ENCODE measurements at places on chromosomes 16 and 17.

DNA sequence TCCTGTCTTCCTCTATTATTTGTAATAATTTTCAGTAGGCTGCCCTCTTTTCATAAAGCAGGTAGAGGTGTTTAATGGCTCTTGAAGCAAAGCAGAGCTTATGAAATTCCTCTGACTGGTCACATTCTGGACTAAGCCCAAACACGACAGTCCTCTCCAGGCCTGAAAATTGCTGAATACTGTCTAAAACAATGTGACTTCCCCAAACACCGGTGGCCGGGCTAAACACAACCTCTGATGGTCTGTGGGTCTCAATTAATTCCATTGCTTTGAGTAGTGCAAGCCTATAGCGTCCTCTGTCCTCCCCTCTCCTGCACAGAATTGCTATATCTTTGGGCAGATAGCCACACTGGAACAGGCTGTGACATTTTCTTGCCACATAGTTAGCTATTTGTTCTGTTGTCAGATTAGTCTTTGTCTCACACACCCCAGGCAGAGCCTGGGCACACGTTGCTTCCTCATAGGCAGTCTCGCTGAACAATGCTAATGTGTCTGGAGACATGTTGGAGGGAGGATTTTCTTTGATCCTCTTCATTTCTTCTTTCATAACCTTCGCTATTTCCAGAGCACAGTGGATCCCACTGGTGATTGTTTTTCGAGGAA is 10.8 kb upstream of the SLFN12L start:
- DNase-seq: no peak

GRCh38 chr16:31404353-31405064 is 11.4 kb downstream of the ITGAD start:
- no peak for DNase-seq

GRCh38 chr17:13643180-13643579 is 41.5 kb upstream of the HS3ST3A1 start:
- no peak for DNase-seq

DNA sequence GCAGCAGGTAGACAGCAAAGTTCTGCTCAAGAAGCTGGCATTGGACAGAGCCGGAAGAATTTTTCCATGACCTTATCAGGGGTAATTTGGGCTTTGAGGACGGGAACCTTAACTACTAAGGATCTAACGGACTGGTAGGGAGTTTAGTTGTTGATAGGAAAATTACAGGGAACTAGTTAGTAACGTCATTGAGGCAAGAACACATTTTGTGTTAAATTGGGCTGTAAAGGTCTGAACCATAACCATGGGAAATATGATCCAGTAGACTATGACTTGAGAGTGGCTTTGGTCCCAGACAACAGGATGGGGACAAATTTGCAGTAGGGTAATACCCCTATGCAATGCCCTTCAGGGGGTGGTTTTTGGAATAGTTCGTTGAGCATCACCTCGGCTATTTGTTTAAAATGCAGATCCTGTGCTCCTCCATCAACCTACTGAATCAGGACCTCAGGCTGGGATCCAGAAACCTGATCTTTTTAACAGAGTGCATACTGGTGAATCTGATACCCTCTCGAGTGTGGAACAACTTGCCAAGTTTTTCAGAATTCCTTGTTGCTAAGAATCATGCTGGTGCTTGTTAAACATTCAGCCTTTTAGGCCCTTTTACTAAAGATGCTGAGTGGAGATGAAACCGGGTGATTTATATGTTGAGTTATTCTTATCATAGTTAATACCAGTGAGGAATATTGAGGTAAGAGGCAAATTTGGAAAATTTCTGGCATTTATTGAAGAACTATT is 255.1 kb downstream of the MAP2K6 start:
- DNase-seq: no peak

DNA sequence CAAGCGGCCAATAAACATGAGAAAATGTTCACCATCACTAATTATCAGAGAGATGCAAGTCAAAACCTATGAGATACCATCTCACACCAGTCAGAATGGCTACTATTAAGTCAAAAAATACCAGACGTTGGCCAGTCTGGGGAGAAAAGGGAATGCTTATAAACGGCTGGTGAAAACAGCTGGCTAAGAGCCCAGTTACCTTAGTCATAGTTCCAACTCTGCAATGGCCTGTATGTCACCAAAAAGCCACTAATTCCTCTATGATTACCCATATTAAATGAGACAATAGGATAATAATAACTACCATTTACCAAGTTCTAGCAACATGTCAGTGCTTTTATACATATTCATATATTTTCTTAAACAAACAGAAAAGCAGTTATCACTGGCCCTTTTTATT is 42.9 kb upstream of the CDRT4 start:
- DNase-seq: no peak

- DNase-seq: no peak
Observed at GRCh38 chr17:68378268-68379176, 78.8 kb downstream of the WIPI1 start.

DNA sequence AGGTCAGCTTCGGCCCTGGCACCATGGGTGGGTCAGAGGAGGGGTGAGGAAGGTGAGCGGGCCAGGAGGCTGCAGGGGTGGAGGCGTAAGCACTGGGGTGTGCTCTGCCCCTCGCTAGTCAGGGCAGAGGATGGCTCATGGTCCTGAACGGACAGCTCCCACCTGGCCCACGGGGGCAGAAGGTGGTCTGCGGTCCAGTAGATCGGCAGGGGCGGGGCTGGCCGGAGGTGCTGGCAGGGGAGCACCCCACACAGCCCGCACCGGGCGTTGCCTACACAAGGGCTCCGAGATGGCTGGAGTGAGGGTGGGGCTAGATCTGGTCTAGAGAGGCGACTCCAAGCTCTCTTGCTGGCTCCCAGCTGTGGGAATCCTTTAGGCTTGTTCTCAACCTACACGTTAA is 8.2 kb downstream of the NPTX1 start:
- DNase-seq: no peak

DNA sequence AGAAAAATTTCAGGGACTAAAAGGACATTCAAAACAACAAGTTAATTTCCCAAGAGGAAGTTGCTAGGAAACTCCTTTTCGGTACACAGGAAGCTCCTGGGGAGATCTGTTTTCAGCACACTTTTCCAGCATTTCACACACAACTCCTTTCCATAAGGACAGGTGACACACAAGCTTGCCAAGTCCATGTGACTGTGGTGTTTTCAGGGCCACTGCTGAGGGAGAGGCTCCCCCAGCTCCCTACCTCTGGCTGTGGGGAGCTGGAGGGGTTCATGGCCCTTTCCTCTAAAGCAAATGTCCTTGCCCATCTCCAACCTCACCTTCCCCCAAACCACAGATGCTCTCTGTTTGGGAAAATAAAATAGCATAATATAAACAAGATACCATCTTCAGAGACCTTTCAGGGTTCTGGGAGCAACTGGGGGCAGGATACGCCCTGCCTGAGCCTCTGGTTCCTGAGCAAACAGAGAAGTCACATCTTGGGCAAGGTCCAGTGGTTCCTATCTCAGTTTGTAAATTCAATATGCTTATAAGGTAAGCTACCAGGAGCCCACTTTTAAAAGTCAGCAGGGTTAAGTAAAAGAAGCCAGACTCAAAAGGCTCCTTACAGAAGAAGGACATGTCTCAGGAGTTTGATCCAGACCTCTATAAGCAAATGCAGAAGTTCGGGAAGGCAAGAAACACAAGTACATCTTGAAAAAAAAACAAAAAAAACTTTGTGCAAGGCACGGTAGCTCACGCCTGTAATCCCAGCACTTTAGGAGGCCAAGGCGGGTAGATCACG is 3.0 kb downstream of the PDZD9 start:
- no peak for DNase-seq

- no peak for DNase-seq
Observed at GRCh38 chr17:12911239-12911638, 106.6 kb downstream of the ELAC2 start.

DNA sequence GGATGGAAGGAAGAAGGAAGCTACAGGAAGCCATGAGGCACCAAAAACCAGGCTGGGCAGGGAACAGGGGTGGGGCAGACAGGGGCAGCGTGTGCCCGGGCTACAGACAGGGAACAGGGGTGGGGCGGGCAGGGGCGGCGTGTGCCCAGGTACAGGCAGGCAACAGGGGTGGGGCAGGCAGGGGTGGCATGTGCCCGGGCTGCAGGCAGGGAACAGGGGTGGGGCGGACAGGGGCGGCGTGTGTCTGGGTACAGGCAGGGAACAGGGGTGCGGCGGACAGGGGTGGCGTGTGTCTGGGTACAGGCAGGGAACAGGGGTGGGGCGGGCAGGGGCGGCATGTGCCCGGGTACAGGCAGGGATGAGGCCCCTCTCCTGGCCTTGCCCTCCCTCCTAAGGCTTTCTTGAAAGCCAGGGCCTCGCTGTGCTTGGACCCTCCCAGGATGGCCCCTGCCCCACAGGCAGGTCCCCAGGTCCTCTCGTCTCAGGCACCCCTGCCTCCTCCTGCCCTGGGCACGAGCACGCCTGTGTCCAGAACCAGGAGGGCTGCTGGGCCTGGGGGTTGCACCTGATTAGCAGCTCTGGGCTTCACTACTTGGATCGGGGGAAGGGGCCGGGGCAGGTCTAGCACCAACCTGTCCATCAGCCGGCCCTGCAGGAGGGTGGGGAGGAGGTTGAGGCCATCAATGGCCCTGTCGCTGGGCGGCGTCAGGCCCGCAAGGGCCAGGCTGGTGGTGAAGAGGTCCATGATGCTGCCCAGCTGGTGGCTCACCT is 14.5 kb upstream of the APRT start:
- DNase-seq: no peak

GRCh38 chr17:81039854-81040758 is 5.2 kb downstream of the BAIAP2 start:
- DNase-seq: no peak

GRCh38 chr16:69703638-69704037 is 22.7 kb downstream of the NQO1 start:
- no peak for DNase-seq

GRCh38 chr16:57029161-57030160 is 40.1 kb downstream of the NLRC5 start:
- DNase-seq: peak; percentile 43

DNA sequence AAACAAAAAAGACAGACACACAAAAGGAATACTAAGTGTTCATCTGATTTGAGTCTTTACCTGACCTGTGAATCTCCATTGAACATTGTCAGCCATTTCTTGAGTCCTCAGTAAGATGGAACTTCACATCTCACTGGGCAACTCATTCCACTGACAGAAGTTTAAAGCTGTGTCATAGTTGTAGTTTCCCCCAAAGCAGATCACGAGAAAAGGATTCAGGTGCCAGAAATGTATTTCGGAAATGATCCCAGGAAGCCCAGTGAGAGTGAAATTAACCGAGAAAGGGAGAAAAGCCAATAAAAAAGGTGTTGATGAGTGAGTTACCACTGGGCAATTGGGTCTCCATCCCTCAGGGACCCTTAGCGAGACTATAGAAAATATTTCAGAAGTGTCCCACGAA is 6.5 kb downstream of the CHD9 start:
- DNase-seq: no peak

DNA sequence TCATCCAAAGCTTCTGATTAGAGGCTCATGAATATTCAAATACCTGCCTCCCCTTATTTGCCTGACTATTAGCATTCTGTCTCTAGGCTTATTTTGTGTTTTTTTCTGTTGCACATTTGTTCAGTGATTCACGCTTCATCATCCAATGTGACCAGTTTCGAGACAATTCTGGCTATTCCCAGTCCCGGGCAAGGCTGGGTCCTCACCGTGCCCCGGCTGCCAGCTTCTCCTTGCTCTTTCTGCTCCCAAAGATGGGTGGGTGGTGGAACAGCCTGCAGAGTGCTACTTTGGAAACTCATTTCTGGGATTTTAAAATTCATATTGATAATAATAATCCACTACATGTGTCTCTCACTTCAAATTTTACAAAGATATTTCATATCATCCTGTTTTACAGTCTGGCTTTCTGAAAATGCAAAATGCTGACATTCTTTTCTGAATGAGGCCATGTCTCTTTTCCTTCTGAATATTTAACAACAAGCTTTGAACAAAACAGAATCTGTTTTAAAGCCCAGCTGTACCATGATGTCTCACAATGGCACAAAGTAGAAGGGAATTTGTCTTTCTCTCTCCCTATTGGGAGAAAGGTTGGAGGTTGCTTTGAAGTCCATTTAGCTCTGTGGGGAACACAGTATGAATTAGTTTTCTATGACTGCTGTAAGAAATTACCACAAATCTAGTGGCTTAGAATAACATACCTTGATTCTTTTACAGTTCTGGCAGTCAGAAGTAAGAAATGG is 116.9 kb upstream of the CDH13 start:
- DNase-seq: no peak

DNA sequence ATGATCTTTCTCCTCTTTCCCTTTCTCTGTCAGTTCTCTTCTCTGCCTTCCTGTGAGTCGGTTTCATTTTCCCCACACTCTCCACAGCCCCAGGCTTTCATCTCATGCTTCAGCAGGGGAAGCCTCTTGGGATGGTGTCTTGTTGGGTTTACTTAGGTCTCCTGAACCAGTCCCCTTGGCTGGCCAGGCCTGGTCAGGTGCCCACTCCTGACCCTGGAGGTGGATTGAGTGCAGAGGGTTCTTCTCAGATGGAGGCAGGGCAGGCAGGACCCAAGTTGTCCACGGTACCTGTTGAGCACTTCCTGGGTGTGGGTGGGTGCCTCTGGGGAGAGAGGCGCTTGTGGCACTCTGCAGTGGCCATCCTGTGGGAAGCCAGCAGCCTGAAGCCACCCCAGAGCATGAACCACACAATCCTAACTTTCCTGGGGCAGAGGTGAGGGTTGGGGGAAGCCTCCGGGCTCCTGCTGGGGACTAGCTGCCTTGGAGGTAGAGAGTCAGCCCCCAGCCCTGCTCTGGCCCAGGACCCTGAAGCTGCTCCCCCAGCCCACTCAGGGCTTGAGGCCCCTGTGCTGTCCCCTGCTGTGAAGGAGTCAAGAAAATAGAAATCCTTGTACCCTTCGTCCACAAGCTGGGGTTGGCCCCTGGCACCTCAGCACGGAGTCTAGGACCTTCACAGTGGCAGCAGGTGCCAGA is 2.0 kb upstream of the RAP1GAP2 start:
- DNase-seq: peak; percentile 70

DNA sequence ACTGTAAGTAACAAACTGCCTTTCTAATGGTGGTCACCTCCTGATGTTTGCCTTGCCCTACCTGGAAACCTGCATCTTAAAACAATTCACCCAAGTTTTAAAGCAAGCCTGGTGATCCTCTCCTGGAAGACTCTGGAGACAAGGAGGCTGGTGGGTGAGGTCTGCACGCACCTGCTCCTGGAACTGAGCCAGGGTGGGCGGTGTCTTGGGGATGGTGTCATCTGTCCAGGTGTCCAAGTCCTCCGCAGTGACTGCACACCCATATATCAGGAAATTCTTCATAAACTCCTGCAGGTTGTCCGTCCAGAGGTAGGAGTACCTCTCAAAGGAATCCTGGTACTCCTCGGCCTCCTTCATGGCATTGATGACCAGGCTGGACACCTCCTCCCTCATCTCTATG is 44.9 kb downstream of the DNAH17 start:
- peak; percentile 49 for DNase-seq

DNA sequence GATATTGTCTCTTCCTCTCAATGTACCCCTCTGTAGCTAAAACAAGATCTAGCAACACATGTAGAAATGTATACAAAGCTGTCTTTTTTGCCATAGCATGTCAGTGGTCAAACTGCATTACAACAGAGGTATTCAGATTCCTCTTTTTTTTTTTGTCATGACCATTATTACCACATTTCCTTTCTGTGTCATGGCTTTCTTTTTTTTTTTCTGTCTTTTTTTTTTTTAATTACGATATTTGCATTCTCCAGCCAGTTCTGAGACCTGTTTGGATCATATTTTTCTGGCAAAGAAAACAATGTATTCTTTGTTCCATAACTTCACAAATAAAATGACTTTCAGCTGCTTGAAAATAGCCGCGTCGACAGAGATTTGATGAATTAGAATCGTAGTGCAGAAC is 27.4 kb upstream of the CAPNS2 start:
- DNase-seq: no peak

GRCh38 chr16:87538594-87538993 is 45.8 kb upstream of the ZCCHC14 start:
- DNase-seq: no peak
